ENCODE measurements at places on chromosomes 12 and 14. TPM values are rescaled to one million over a fixed set of nuclear protein-coding genes. Genes with fewer than 3 reads are reported as not detected.

- peak; percentile 66 for DNase-seq
Observed at GRCh38 chr12:119673634-119674033, 5.7 kb downstream of the PRKAB1 start.

The ALDH2 gene
- total RNA-seq, result 14.6 TPM

The RFX4 gene
- 0.09 TPM for total RNA-seq

DNA sequence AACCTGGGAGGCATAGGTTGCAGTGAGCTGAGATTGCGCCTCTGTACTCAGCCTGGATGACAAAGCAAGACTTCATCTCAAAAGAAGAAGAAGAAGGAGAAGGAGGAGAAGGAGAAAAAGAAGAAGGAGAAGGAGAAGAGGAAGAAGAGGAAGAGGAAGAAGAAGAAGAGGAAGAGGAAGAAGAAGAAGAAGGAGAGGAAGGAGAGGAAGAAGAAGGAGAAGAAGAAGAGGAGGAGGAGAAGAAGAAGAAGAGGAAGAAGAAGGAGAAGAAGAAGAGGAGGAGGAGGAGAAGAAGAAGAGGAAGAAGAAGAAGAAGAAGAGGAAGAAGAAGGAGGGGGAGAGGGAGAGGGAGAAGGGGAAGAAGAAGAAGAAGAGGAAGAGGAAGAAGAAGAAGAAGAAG is 12.9 kb upstream of the KRT8 start:
- no peak for DNase-seq

DNA sequence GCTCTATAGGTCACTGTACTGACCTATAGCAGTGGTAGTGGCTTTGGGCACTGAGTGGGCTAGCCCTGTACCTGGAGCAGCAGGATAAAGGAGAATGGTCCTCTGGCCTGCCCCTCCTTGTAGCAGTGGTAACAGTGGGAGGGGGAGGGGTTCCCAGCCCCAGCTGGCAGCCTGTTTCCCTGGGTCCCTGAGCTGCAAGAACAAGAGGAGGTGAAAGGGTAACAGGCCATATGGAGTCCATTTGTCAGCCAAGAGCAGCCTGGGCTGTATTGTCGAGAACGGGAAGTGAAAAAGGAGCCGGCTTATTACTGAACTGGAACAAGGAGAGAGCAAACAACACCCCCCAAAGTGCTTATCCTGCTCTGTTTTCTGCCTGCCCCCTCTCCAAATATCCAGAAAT is 73.8 kb upstream of the SRSF5 start:
- DNase-seq, result peak; percentile 88

The SNAPC1 gene
- total RNA-seq, result 4.6 TPM

GRCh38 chr12:116265351-116266147 is 11.9 kb downstream of the MED13L start:
- no peak for DNase-seq
